Right lung (tissue), 10 donors: ENCODE measurements at places on chromosomes 4 and X. TPM values are rescaled to one million over a fixed set of nuclear protein-coding genes. Genes with fewer than 3 reads are reported as not detected.

NLGN4X gene
- polyA plus RNA-seq = 1.5 TPM

FAM114A1 gene
- polyA plus RNA-seq = 69.2 TPM

BOD1L1 gene
- 44.3 TPM for polyA plus RNA-seq

KCTD8 gene
- polyA plus RNA-seq = 0.04 TPM

ESX1 gene
- not detected for polyA plus RNA-seq

DMP1 gene
- not detected for polyA plus RNA-seq

HAND2 gene
- polyA plus RNA-seq = 0.25 TPM

DCAF4L1 gene
- 0.13 TPM for polyA plus RNA-seq

CASP3 gene
- 33.2 TPM for polyA plus RNA-seq

FAM47E gene
- polyA plus RNA-seq = 6.4 TPM
